ENCODE measurements at places on chromosomes 1 and 21.

DNA sequence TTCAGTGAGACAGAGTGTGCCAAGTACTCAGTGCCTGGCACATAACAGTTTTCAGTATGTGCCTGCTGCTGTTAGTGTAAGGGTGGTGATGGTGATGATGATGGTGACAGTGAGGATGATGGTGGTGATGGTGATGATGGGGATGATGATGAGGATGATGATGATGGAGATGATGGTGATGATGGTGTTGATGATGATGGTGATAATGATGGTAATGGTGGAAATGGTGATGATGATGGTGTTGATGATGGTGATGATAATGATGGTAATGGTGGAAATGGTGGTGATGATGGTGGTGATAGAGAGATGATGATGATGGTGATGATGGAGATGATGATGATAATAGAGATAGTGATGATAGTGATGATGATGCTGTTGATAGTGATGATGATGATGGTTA, 62.0 kb downstream of the AJAP1 start:
- no peak for DNase-seq

DNA sequence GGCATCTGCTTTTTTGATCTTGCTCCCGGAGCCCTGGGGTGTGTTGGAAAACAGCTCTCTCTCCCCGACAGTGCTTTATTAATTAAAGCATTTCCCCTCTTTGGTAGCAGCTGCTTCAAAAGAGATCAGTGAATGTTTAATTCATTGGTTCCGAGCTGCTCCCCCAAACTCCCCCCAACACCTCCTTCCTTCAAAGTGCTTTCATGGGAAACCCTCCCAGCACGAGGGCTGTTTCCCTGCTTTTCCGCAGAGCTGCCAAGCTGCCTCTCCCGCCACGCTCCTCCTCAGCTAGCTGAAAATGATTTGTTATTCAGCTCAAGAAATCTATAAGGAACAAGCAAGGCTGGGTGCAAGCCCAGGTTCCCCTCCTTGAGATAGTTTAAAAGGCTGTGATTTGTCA, 40.0 kb upstream of the DISP3 start:
- no peak for DNase-seq

GRCh38 chr1:230629511-230629910, 12.8 kb upstream of the COG2 start:
- DNase-seq = no peak

- DNase-seq = no peak
Observed at GRCh38 chr1:228073857-228074545, 8.5 kb upstream of the ARF1 start.
